Activated naive CD4-positive, alpha-beta T cell (primary cell): ENCODE measurements at places on chromosomes 1 and 21.
A peak's percentile ranks its signal among the peaks of the same experiment; 100 is the strongest.

DNA sequence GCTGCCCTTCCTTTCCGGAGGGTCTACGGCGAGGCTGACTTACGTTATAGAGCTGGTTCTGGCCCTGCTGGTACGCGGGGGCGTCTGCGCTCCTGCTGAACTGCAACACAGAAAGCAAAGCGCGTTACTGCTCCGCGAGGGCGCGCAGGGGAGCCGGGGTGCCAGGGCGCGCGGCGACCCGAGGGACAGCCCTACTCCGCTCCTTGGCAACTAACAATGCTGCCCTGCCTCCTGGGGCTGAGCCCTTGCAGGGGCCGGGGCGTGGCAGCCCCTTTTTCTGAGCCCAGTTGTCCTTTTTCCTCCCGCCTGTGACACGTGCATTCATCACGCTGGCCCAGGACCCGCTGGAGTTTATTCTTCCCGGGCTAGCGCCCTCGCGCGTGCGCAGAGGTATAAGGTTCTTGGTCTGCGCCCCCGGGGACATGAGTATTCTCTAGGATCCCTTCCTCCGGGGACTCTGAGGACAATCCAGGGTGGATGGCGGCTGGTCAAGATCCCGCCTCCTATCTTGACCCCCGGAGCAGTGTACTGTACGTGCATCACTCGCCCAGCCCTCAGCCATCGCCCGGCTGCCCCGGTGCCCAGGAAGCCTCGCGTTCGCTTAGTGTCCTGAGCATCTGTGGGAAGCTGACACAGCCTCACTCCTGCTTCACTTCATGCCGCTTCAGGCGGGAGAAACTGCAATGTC is 78.9 kb downstream of the CD247 start:
- no peak for DNase-seq

DNA sequence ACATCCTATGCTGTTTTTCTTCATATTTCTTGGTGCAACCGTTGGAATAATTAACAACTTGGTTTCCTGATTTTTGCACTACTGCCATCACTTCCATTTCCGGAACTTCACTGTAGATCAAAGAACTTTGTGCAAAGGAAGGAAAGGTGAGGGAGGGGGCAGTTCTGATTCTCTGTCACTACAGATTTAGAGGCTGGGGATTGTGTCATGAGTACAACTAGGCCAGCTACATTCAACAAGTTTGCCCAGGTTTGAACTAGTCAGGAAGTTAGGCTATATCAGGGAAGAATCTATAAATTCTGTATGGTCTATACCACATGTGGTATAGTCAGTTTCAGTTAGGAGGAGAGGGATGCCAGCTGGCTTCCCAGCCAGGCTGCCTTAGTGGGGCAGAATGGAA is 84.2 kb downstream of the RGL1 start:
- no peak for DNase-seq

DNA sequence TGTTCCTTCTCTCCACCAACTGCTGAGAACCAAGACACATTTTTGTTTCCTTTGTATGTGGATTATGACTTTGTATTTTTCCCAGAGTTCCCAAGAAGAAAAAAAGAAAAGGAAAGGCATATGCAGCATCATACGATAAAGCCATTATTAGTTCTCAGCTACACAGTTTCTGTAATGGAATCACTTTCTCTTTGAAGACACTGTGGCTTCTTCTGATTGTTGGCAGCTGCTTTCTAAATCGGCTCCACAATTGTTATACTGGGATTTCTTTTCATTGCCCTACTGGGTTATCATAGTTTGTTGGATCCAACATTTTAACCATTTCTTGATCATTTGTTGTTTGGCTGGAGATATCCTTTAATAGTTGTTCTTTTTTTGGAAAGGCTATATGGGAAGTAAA is 89.5 kb upstream of the HIVEP3 start:
- DNase-seq: no peak

DNA sequence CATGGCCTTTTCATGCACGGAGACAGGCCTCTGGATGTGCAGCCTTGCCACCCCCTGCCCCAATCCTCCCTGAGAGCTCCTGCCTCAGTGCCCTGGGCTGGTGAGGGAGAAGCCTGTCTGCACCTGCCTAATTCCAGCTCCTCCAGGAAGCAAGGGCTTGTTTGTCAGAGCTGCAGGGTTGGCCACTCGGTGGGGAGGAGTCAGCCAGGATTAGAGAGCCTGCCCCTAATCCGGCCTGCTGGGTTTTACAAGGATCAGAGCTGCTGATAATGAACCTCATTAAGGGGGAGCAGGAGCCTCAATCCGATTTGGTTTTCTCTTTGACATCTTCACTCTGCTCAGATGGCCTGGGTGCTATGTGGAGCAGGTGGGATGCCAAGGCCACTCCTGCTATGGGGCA is 31.9 kb upstream of the LHX4 start:
- no peak for DNase-seq

- DNase-seq: no peak
These were observed 1.1 kb upstream of the C2CD2 start for GRCh38 chr21:41954654-41955499.

GRCh38 chr1:19325958-19326747 is 14.0 kb downstream of the SLC66A1 start:
- no peak for DNase-seq

GRCh38 chr1:55275941-55276341 is 60.8 kb upstream of the USP24 start:
- no peak for DNase-seq

GRCh38 chr1:62687903-62688686 is at the start of gene DOCK7:
DOCK7 (minus strand) TSS chr1:62688386; CDS start chr1:62688264, 122 bp downstream.
- no peak for DNase-seq

- no peak for DNase-seq
These were observed 20.5 kb downstream of the WLS start for GRCh38 chr1:68211761-68212380.

DNA sequence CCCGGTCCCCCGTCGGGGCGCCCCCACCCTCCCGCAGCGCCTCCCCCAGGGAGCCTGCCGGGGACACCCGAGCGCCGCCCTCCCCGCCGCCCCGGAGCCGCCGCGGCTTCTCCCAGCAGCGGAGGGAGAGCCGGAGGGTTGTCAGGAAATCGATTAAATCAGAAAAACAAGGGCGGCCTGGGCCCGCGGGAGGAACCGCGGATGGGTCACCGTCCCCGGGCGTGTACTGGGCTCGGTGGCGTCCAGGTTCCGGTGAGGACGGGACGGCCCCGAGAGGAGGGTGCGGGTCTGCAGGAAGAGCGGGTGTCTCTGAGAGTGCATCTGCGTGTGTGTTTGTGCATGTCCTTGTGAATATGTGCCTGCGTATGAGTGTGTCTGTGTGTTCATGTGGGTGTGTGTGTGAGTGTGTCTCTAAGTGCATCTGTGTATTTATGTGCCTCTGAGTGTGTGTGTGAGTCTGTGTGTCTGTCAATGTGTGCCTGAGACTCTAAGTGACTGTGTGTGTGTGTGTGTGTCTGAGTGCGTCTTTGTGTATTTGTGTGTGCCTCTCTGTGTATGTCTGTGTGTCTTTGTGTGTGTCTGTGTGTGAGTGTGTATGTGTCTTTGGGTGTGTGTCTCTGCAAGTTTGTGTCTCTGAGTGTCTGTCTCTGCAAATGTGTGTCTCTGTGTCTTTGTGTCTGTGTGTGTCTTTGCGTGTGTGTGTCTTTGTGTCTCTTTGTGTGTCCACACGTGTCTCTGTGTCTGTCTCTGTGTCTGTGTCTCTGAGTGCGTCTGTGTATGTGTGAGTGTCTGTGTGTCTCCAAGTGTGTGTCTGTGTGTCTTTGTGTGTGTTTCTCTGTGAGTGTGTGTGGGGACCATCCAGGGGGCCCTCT is 1.1 kb downstream of the SPSB1 start:
- no peak for DNase-seq

- DNase-seq: no peak
These were observed 272.2 kb upstream of the B3GALT2 start for GRCh38 chr1:193458628-193459027.

DNA sequence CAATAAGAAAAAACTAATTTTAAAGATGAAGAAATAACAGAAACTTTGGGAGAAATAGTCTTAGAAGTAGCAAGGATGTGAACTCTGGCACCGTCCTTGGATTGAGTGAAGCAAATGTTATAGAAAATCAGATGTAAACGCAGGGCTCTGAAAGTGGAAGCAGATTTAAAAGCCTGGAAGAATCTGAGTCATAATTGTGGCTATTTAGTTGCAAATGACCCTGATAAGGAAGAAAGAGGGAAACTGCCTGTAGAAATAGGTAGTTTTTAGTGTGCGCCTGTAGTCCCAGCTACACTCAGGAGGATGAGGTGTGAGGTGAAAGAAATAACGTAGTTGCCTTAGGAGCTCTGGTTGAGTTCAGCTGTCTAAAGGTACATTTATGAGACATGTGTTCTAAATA is 101.0 kb downstream of the NGF start:
- no peak for DNase-seq

DNA sequence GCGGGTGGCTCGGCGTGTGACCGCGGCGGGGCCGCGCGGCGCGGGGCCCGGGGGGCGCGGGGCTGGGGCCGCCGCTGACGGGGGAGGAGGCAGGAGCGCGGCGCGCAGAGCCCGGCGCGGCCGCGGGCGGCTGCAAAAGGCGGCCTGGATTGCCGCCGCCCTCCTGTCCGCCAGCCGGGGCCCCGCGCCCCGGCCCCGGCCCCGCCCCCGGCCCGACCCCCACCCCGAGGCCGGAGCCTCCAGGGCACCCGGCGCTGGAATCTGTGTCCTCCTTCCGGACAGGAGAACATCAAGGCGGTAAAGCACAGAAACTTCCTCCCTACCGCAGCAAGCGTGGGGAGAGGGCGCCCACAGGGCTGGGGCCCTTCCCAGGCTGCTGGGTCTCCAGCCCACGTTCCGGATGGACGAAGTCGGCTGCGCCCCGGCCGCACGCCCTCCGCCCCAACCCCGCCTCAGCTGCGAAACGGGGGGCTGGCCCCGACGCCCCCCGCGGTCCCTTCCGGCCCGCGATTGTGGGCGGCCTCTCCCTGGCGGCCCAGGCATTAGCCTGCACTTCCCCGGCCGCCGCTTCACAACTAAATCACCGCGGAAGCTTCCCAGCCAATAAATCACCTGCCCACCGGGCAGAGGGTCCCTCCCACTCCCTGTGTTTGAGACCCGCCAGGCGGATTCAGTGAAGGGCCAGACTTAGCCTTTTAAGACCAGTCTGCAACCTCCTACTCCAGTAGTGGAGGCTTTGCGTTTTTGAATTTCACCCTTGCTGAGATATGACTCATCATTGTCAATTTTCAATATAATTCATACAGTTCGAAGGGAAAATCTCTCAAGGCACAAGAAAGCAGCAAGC is 106.0 kb downstream of the SLC45A1 start:
- peak; percentile 14 for DNase-seq

DNA sequence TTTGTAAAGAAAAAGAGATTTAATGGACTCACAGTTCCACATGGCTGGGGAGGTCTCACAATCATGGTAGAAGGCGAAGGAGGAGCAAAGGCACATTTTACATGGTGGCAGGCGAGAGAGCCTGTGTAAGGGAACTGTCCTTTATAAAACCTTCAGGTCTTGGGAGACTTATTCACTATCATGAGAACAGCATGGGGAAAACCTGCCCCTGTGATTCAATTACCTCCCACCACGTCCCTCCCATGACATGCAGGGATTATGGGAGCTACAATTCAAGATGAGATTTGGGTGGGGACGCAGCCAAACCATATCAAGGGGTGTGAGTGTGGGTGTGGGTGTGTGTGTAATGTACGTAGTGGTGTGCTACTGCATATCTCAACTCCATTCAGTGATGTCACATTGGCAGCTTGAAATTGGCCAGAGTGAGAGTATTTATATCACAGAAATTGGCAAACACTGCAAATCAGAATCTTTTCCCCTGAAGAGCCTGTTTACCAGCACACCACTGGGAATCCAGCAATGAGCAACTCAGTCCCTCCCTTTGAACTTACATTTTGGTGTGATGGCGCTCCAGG is 5.4 kb downstream of the ARHGEF10L start:
- DNase-seq: no peak

DNA sequence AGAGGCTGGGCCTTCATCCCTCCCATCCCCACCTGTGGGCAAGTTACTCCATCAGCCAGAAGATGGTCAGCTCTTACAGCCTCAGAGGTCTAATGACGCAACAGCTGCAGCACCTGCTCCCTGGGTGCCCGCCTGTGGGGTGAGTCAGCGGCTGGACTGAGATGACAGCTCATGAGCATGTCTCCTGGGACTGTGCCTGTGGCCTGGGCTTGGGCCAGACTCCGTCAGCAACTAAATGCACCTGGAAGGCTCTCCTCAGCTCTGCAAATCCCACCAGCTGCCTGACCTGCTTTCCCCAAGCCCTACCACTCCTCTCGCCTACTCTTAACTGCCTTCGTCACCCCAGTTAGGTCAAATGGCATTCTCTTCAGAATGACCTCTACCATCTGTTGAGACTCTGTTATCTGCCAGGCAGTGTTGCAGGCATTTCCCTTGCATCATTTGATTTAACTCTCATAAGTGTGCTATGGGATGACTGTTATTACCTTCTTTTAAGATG is 47.7 kb downstream of the ETS2 start:
- DNase-seq: no peak

DNA sequence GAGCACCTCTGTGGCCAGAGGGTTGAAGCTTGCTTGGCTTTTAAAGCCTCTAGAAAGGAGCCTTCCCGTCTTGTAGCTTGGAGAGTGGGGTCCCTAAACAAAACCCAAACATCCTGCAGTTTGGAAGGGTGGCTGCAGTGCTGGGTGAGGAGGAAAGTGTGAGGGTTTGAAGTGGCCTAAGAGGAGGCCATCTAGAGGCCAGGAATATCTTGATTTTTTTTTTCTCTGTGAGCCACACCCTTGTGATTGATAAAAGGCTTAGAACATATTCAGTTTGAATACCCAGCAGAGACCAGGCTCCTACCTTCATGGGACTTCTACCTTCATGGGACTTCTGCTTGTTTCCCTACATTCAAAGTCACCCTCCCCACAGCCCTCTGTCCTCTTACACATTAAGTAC is 37.3 kb upstream of the PIGV start:
- no peak for DNase-seq

DNA sequence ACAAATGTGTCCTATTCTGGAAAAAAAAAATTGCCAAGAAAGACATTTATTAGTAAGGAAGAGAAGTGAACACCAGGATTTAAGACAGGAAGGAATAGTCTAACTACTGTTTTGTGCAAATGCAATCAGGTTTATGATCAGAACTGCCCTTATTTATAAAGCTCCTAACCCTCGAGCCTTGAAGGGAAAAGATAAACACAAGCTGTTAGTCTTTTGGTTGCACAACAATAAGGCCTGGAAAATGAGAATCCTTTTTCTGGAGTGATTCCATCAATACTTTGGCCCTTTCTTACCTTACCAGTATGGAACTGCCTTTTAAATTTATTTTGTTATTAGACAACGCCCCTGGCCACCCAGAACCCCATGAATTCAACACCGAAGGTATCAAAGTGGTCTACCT is 52.9 kb downstream of the SNRPE start:
- DNase-seq: no peak
